NAMALWA (cell line): ENCODE measurements at places on chromosomes 16 and 17.

GRCh38 chr17:64096037-64096436, 33.9 kb downstream of the ERN1 start:
- DNase-seq: no peak

GRCh38 chr16:70766658-70767057, 34.3 kb downstream of the VAC14 start:
- DNase-seq: no peak

GRCh38 chr17:73831699-73832098, 187.5 kb upstream of the SDK2 start:
- DNase-seq: no peak

DNA sequence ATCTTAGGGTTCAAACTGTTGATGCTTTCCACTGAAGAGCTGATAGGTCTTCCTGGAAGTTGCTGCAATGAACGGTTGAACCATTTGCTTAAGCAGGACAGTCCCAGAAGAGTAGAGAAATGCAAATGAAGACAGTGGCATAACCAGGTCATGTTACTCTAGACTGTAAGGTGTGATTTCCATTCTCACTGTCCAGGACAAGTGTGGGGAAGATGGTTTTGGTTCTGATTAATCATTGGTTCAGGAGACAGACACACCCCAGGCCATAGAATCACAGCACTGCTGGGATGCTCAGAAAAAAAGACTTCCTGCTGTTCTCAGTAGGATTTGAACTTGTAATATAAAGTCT, 34.8 kb upstream of the XYLT2 start:
- DNase-seq: no peak

GRCh38 chr17:45171338-45172231, 9.9 kb downstream of the HEXIM2 start:
- DNase-seq: no peak

- no peak for DNase-seq
These were observed 61.9 kb downstream of the BANP start for GRCh38 chr16:88013091-88013609.

- no peak for DNase-seq
These were observed 42.7 kb upstream of the SDK2 start for GRCh38 chr17:73686961-73687360.

GRCh38 chr17:82003411-82004381, 19.0 kb downstream of the CENPX start:
- no peak for DNase-seq

- no peak for DNase-seq
These were observed 45.5 kb upstream of the NLK start for GRCh38 chr17:27997044-27997401.

DNA sequence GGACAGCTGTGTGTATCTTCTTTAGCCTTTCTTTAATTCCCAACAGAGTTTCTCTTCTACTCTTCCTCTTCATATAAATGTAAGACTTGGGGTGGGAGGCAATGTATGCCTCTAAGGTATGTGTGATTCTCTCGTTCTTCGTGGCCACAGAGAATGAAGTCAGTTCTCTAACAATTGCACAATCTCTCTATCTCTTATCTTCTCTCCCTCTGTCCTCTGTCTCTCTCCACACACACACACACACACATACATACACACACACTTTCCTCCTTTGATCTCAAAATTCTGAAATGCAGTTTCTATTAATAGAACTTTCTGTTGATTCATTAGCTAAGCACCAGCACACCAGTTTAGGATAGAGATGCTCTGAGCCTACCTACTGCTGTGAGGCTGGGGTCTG, 615.7 kb upstream of the SALL1 start:
- no peak for DNase-seq

- DNase-seq: no peak
These were observed 56.4 kb downstream of the MPRIP start for GRCh38 chr17:17098551-17099179.

- no peak for DNase-seq
These were observed 2.3 kb upstream of the MAP2K3 start for GRCh38 chr17:21282231-21282630.

DNA sequence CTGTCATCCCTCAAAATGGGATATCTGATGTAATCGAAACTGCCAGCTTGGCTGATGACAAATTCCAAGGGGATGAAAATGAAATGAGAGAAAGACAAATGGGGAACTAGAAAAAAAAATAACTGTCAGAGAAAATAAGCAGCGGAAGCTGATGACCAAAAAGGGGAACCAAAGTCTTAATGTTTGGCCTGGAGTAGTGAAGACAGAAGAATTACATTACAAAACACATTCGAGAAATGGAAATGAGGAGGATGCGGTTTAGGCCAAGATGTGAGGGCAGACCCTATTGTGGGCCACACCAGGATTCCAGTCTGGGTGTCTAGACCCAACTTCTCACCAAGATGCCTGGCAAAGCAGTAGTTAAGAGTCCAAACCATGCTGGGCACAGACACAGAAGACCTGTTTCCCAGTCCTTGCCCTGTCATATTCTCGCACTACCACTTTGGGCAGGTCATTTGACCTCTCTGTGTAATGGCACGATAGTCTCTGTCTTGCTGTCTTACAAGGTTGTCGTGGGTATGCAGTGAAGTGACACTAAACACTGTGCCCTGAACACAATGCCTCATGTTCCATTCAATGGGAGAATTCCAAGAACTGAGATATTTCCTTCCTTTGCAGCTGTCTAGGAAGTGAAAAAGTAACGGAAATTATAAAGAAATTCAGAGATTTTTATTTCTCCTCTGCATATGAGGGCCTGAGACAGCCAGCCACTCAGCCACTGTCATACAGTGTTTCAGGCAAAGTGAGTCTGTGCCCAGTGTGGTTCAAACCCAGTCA, 12.3 kb upstream of the CCL2 start:
- peak; percentile 3 for DNase-seq
